H54 (cell line): ENCODE measurements at places on chromosomes 2 and 18.

GRCh38 chr2:200431996-200432705 lies 77.7 kb downstream of the KCTD18 start:
- DNase-seq, result no peak

DNA sequence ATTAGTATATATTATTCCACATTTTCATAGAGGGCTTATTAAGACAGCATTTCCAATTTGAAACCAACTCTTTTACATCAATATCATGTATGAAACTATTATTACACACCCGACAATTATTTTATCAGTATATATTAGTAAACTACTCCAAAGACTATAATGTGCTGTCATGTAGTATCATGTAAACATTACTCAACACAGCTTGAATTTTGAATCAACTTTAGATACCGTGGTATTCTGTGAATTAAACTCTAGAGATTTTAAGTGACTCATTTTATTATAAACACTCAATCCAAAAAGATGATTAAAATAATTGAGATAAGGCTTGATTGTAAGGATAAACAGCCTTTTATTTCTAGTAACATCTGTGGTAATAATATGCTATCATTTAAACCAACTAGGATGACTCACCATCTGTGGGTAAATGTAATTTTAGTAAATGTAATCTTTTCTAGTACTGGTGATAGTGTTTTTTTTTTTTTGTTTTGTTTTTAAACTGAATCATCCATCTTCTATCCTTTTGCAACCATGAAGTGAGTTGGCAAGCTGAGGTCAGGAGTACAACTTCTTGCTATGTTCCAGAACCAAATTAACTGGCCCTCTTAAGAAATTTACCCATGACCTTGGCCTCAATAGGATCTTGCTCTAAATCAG lies 144.3 kb upstream of the SMAD7 start:
- peak; percentile 15 for DNase-seq

- no peak for DNase-seq
Observed at GRCh38 chr2:183521911-183522310, 397.7 kb downstream of the NUP35 start.

GRCh38 chr18:2338601-2339000 lies 232.7 kb downstream of the METTL4 start:
- DNase-seq, result no peak

GRCh38 chr2:85340034-85340892 lies 12.5 kb upstream of the TGOLN2 start:
- DNase-seq, result no peak

DNA sequence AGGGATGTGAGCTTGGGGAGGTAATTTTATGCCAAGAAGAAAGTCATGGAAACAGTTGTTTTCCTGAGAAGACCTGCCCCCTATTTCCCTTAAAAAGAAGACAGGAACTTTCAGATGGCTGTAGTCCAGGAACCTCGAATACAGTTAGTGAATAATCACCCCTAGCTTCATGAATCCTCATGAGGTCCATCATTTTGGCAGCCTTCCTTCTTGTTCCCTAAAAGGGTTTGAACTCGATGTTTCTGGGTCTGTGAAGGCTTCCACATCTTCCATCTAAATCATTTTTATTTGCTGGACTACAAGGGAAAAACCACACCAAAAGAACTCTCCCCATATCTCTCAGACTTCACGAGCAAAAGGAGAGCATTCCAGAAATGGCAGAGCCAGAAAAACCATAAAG lies 290.8 kb downstream of the SLC4A3 start:
- no peak for DNase-seq
